ENCODE measurements at places on chromosomes 2 and 18. TPM values are rescaled to one million over a fixed set of nuclear protein-coding genes. Genes with fewer than 3 reads are reported as not detected.

The ZNF396 gene
- 0.45 TPM for total RNA-seq

The MLPH gene
- not detected for total RNA-seq

The IL1B gene
- not detected for total RNA-seq

The CPS1 gene
- 1.0 TPM for total RNA-seq

The IL1R1 gene
- total RNA-seq: 0.11 TPM

The NPHP1 gene
- total RNA-seq: not detected

The TNFRSF11A gene
- total RNA-seq: 29.6 TPM

The DLGAP1 gene
- not detected for total RNA-seq

All from T-helper 2 cell treated with Interferon-gamma antibody and Interleukin-4, amounts not matched to agents 100 ng/mL and 5 ng/mL, for 36 hours (primary cell).